ENCODE measurements at places on chromosomes 12 and 14.

DNA sequence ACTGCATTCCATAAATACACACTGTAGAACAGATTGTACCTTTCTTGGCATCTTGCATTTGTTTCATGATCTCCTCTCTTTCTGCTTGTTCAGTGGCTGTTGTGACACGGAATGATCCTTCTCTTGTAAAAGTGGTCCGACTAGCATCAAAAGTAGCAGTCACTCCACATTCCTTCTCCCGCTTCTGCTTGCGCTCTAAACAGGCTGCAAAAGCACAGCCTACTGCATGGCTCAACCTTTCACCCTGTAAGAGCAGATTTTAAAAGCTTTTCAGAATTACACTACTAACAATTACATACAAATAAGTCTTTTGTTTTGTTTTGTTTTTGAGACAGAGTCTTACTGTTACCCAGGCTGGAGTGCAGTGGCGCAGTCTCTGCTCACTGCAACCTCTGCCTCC is 49.8 kb downstream of the PAPLN start:
- no peak for DNase-seq

- no peak for DNase-seq
These were observed 113.3 kb downstream of the PRMT8 start for GRCh38 chr12:3604286-3604685.

DNA sequence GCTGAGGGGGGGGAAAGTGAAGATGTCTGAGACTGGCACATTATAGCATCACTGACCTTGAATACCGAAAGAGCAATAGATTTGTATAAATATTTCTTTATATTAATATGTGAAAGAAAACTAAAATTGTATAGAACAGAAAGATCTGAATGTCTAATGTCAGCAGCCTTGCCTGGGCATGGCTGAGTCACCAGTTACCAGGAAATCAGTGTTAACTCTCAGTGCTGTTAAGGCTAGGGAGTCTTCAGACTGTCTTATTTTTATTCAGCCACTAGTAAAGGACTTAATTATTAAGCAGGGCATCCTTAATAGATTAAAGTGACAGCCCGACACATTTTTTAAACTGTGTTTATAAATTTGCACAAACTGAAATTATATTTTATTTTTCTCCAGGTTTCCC is 122.9 kb upstream of the AEBP2 start:
- no peak for DNase-seq

DNA sequence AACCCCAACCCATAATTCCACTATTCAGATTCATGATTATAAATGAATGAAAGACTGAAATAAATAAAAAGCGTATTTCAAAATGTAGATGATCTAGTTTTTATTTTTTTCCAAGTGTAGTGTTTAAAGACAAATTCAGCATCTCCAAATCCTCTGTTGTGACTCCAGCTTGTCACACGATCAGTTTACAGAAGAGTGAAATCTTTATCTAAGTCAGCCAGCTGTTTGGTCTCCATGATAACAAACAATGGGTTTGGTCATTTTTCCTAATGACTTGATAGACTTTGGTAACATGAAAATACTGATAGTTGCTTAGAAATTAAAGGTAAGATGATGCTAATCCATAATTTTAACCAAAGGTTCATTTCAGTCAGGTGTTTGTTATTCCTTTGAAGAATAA is 114.5 kb upstream of the RASSF8 start:
- DNase-seq = no peak

GRCh38 chr14:99357916-99358390 is 86.0 kb upstream of the BCL11B start:
- no peak for DNase-seq

- peak; percentile 53 for DNase-seq
These were observed 86.3 kb downstream of the KIF26A start for GRCh38 chr14:104224506-104225277.

- no peak for DNase-seq
These were observed 6.3 kb downstream of the RACGAP1 start for GRCh38 chr12:50018968-50019367.

DNA sequence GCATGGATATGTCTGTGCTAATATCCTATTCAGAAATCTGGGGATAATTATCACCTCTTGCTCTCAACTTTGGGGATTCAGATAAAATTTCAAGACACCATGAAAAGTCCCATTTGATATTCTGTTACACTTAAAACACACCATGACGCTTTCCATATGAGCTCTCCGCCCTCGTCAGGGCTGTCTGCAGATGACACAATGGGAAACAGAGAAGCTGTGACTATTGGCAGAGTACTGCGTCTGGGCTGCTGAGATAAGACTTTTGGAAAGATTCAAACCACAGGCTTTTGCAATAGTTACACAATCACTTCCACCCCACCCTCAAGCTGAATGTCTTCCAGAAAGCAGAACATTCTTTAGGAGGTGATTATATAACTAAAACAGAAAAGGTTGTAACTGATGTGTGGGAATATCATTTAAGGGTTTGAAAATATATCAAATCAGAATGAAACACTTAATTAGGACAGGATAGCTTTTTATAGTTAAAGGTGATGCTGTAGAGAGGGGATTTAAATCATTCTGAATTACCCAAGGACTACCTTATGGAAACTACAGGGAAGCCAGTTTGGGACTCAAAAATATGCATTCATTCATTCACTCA is 75.3 kb upstream of the TMPO start:
- no peak for DNase-seq

- no peak for DNase-seq
These were observed 62.4 kb upstream of the PSMC1 start for GRCh38 chr14:90193925-90194324.

DNA sequence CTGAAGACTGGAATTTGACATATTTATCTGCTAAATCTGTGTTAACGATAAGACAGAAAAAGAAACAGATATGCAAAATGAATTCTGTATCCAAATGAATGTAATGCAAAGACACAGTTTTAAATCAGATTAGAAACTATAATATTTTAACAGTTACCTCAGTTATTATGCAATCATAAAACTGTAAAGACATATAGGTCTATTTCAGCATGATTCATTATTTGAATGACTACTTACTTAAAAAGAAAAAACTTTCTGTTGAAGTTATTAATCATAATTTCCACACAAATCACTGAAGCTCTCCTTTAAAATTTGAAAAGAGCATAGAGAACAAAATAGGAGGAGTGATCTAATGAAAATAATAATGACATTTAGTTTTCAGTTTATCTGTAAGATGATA is 742.6 kb downstream of the FSCB start:
- DNase-seq = no peak

DNA sequence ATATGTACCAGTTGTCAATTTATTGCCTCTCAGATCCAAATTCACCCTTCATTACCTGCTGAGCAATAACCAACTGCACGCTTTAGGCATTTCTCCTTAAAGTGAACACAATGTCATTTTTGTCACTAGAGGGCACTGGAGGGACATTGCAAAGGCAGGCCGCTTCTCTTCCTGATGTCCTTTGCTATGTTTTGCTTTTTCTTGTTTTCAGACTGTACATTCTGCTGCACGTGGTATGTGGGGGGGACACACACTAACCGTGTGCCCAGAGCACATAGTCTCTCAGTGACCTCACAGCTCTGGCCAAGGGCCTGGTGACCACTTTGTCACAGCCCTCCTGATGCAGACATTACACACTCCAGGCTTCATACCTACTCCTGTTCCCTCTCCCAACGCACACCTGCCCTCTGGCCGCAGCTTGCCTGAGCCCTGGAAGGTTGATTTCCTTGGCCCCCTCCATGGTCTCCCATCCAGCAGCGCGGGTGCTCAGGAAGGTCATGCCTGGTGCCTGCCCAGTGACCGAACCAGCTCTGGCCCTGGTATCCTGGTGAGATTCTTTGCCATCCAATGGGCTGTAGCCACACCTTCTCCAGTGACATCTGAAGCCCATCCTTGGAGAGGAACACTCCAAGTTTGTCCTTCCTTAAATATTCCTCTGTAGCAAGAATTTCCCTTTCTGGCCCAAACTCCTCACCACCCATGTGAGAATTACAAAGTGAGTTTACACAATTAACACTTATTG is 39.9 kb downstream of the MYO1H start:
- DNase-seq = peak; percentile 14

DNA sequence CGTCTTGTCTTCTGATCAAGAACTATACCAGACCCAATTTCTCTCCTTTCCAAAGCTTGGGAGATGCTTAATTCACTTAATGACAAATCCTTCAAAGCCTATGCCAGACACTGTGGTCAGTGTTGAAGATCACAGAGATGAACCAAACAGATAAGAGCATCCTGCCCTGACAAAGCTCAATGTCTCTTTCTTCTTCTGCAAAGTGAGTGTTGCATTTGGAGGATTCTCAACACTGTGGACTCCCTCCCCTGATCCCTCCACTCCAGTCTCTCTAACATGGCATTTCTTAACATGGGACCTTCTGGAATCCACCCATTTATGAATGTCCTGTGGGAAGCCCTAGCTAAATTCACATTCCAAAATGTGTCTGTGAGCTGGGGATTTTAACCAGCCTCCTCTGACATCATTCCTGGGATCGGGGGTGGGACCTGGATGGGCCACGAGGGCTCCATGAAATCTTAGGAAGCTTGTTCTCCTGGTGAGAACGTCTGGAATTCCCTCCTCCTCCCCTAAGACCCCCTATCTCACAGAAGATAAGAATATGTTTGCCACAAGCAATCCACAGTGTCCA is 20.3 kb downstream of the SYNE3 start:
- no peak for DNase-seq

DNA sequence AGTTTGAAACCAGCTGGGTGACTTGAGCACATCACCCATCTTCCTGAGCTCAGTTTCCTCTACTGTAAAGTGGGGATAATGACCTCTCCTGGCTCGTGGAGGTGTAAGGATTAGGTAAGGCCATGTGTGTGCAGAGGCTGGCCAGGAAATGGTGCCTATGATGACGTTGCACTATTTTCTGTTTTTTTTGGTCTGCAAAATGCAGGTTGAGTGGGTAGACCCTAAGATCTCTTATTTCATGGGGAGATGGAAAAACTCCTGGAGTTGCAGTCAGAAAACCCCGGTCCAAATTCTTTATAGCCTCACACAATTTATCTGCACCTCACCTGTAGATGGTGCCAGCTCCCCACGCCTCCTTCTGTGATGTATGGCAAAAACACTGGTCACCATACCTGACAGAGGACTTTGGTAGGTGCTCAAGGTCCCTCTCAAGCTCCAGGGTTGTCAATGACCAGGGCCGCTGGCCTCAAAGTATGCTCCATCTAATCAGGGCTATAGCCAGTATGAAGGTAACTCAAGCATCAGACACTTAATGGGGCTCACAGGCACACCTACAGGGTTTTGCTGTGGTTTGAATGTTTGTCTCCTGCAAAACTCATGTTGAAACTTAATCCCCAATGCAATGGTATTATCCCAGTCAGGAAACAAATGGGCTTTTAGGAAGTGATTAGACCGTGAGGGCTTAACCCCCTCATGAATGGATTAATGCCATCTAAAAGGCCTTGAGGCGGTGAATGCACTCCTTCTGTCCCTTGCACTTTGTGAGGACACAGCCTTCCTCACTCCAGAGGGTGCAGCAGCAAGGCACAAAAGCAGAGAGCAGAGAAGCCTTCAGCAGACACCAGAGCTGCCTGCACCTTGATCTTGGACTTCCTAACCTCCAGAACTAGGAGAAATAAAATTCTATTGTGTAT is 17.6 kb downstream of the C14orf132 start:
- no peak for DNase-seq

DNA sequence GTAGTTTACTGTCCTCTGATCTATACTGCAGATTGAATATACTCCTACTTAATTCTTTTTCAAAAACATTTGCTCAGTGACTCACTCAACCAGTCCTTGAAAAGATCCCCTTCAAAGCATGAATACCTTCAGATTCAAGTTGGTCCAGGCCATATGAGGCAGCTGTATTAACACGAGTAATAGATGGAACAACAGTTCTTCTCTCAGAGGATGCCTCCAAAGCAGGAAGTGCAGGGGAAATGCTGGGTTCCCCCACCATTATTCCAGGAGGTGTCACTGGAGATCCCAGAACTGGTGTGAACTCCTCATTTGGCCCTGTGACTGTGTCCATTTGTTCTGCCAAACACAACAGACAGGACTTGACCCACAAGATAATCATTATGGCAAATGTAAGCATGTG is 20.6 kb downstream of the ARMH4 start:
- no peak for DNase-seq

GRCh38 chr12:3173008-3173553 is 95.9 kb downstream of the TSPAN9 start:
- no peak for DNase-seq

DNA sequence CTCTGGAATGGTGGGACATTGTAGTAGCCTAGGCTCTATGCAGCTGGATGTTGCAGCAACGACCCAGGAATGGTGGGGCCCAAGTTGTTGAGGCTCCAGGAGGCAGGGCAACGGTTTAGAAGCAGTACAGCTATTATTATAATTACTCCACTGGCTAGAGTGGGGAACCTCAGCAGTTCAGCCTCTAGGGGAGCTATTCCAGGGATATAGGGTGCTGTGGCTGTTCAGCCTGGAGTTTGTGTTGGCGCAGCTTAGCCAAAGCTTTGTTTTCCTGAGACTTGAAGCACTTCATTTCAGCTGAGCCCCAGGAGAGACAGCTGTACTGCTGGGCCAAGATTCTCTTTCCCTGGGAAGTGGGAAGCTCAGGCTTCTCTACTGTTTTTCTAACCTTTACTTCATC is 1023.0 kb upstream of the ATXN7L3B start:
- DNase-seq = no peak

DNA sequence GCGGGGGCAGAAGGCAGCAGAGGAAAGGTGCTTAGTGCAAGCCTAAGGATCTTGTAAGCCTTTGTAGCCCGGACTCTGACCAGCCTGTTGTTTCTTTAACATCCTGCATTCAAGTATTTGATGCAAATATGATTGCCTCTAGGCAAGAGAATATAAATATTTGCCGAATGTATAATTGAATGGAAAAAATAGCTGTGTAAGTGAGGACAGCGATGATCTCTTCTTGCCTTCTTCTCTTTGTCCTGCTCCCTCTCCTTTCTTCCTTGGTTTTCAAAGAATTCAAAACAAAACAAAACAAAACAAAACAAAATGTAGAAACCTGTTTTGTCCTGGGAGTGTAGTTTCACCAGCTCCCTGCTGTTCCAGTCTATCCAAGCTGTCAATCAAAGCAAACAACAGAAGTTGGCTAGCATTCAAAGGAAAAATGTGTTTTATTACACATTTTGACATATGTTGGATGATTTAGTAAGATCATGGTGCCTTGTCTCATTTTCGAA is 74.9 kb upstream of the CPM start:
- DNase-seq = peak; percentile 2

- no peak for DNase-seq
These were observed 23.2 kb downstream of the P2RX4 start for GRCh38 chr12:121232977-121233627.

DNA sequence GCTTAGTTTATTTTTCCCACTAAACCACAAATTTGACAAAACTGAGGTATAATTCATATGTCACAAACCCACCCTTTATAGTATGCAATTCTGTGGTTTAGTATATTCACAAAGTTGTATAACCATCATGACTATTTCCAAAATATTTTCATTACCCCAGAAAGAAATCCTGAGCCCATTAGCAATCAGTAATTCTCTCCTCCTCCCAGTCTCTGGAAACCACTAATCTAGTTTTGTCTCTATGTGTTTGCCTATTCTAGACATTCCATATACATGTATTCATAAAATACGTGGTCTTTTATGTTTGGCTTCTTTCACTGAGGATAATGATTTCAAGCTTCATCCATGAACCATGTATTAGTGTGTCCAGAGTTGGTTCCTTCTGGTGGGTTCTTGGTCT is 267.6 kb downstream of the AEBP2 start:
- DNase-seq = no peak
